SJCRH30 (cell line): ENCODE measurements at places on chromosomes 6 and 20.

DNA sequence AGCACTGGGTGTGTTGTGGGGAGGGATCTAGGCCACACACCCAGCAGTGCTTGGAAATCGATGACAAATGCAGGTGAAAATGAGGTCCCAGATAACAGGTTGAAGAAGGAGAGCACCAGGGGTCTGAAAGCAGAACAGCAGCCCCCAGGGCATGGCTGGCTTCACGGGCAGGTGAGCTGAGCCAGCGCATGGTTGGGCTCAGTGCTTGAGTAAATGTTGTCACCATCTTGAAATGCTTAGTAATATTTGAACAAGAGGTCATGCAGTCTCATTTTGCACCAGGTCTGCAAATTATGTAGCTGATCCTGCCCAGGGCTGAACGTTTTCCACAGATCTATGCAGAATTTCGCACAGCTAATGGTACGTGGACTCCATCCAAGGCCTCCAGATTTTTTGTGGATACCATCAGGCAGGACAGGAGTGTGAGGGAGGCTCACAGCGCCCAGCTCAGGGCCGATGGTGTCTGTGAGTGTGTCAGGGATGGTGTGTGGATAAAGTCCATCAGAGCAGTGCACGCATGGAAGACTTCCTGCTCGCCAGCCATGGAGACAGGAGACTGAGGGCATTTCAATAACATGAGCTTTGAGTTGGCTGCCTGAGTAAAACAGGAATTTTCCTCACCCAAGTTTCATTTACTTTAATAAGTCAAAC is 53.1 kb upstream of the SNX9 start:
- DNase-seq: no peak

DNA sequence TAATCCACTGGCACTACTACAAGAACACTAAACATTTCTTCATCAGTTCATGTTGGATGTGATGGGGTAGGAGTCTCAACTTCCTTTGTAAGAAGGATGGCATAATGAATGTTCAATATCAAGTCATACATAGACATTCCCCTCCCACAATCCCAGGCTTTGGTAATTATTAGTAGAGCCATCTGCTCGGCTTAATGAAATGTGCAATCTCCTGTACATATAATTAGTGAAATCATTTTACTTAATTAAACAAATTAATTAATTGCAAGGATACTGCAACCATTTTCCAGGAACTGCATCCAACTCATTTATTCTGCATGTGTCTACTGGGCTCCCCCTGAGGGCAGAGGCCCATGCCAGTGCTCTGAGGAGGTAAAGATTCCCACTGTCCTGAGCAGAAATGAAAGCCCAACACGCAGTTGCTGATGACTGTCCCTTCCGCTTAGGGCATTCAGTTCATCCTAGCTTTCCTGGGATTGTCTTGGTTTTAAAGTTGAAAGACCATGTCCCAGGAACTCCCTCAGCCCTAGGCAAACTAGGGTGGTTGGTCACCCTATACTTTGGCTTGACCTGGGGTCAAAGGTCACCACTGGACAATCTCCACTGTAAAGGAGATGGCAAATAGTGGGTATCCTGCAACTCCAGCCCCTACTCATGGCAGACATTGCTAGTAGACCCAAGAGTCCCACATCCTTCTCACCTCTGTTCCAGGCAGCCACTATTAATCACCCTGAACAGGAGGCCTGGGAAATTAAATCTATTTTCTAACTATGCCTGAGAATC is 109.8 kb downstream of the TRERF1 start:
- DNase-seq: no peak

DNA sequence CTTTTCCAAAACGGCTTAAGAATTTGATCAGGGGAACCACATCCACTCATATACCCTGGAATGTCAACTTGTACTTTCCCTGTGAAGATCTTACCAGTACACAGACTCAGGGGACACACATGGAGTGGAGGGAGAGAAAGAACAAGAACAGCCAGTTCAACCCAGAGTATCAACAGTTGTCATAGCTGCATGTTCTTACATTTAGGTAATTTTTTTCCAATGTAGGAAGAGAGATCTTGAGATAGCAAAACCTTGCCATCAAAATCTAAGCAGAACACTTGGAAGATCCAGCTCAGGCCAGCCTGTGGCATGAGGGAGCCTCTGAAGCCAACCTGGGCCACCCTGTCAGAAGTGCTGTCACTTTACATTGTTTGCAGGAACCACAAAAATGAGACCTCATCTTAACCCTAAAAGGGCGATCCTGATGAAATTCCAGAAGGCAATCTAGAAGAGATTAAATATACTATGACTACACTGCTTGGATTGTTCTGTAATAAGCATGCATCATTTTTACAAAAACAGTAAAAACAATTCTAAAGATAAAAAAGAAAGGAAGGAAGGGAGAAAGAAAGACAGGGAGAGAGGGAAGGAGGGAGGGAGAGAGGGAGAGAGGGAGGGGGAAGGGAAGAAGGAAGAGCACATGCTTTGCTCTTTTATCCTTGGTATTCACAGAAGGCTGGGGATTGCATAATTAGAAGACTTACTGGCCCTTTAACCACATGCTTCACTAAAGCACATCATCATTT is 124.7 kb upstream of the TCF21 start:
- DNase-seq: no peak

DNA sequence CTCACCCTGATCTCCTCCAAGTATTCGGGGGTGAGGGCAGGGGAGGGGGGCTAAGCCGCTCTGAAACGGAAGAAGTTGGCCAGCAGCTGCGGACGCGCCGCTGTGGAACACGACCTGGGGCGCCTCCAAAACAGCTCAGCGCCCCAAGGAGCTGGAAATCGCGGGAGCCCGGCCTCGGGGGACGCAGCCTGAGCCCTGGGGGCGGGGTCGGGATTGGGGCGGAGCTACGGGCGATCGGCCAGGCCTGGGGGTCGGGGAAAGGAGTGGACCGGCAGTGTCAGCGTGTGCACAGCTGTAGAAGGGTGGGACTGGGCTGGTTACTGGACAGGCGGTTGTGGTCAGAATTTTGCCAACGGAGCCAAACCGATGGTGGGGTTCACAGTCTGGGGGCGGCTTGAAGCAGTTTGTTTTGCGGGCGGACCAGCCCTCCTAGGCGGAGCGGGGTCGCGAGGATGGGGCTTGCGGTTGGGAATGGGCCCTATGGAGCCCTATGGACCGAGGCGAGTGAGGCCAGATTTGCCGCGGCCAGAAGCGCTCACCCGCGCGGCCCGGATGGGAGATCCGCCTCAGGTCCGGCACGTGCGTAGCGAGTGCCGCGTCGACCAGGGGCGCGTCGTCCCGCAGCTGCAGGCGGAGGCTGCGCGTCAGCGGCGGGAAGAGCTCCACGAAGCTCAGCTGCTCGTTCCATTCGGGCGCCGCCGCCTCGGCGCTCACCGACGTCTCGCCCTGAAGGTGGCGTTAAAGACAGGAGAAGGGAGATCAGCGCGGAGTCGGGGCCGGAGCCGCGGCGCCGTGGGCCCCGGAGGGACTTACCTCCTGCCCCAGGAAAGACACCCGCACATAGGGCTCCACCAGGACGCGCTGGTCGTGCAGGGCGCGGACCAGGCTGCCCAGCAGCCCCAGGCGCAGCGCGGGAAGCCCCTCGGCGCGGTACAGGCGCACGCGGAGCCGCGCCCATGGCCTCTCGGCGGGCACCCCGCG is 14.3 kb upstream of the SPAG4 start:
- DNase-seq: no peak

GRCh38 chr6:90939906-90940305 is 353.0 kb upstream of the MAP3K7 start:
- DNase-seq: peak; percentile 42

DNA sequence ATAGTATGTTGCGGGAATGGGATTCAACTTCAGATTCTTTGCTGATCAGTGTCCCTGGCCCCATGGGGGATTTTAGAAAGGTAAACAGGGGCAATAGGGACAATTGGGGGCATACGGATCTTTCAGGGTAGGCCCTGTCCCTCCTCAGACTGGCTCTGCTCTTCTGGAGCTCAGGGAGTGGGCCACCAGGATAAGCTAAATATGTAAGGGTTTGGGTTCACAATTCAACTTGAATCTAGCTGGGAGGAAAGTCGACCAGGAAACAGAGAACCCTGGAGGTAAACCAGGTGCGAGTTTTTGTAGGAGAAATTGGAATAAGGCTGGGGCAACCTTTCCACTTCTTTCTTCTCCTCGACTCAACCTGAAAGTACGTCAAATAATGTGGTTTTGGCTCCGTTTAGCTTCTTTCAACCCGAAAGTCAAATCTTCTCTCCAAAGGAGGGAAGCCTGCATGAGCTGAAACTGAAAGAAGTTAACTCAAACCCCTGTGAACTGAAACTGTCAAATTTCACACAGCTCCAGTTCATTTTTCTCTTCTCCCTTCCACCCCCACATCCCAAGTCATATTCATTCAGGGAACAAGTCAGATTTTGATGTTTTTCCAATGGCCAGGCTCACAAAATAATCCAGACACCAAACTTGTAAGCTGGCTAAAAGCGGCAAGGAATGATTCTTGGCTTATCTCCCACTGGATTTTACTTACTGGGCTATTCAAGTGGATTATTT is 278.2 kb downstream of the CLIC5 start:
- no peak for DNase-seq

DNA sequence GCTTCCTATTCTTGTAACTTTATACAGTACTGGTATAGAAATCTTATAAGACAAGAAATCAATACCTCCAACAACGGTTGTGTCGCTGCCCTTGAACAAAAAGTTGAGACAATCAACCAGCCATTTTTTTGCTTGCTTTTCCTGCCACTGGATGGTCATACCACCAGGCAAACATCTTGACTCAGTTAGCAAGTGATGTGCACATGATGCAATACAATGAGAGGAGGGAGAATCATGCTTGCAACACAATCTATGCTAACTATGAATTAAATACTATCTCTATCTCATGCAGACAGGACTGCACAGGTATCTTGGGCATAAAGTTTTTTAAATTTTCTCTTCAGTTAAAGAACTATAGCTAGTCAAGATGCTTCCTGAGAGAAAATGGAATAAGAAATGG is 877.7 kb upstream of the CITED2 start:
- DNase-seq: no peak
